ENCODE measurements at places on chromosomes 1 and 21. TPM values are rescaled to one million over a fixed set of nuclear protein-coding genes. Genes with fewer than 3 reads are reported as not detected.

DNA sequence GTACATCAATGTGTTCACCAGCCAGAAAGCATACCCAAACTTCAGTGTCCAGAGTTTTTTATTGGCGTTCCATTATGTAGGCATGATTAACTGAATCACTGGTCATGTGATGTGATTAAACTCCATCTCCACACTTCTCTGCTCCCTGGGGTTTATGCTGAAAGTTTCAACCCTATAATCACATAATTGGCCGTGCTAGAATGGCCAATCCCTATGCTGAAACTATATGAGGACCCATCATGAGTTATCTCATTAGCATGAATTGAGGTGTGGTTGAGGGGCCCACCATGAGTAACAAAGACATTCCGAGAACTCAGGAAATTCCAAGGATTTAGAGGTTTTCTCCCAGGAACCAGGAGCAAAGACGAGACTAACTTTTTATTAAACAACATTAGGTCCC, 31.8 kb upstream of the FBXO28 start:
- no peak for DNase-seq

FAM177B gene
- 0.18 TPM for total RNA-seq

OR2G6 gene
- total RNA-seq = under 0.01 TPM

DNA sequence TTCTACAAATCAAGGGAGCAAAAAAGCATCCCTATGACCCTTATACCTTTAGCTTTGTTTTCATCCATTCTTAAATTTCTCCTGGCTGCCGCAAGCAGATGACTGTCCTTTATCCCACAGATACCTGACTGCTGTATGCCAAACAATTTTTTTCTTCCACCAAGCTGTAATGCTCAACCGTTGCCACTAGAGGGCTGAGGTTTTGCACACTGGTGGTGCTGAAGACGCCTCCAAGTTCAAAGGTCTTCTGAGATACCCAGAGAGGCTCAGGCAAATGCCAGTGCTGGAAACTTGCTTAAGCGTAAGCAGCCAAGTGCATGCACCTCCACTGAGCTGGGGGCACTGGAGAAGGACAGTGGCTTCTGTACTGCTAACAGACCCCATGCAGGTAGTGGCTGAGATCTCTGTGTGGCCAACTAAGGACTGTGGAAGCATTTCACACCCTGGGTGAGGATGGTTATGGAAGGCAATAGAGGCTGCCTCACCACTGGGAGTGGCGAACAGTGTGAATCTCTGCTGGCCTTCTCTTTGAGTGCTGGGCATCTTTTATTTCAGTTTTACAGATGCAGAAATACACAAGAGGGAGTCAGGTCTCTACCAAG, 28.5 kb downstream of the CNIH3 start:
- peak; percentile 55 for DNase-seq
